Spleen (tissue), 13 donors: ENCODE measurements at places on chromosomes 1 and 21.

GRCh38 chr1:25194572-25195020 lies 37.7 kb downstream of the SYF2 start:
- DNase-seq: no peak

- no peak for DNase-seq
Measured at GRCh38 chr1:91374086-91374485, 30.6 kb downstream of the HFM1 start.

DNA sequence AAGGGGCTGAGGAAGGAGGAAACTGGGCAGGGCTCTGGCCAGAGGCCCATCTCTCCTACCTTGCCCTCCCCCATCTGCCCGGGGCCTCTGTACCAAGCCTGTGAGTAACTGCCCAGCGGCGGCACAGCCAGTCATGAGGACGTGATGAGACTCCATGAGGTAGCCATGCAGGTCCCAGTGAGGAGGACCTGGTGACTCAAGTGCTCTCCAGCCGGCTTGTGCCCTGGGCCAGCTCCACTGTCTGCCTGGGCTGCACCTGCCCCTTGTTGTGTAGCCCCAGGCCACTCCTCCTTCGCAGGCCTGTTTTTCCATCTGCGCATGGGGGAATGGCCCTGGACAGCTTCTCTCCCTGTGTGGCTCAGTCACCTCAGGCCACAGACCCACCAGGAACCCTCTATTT lies 42.0 kb upstream of the PADI1 start:
- no peak for DNase-seq

GRCh38 chr1:26259005-26259404 lies 20.9 kb upstream of the SH3BGRL3 start:
- DNase-seq: no peak

DNA sequence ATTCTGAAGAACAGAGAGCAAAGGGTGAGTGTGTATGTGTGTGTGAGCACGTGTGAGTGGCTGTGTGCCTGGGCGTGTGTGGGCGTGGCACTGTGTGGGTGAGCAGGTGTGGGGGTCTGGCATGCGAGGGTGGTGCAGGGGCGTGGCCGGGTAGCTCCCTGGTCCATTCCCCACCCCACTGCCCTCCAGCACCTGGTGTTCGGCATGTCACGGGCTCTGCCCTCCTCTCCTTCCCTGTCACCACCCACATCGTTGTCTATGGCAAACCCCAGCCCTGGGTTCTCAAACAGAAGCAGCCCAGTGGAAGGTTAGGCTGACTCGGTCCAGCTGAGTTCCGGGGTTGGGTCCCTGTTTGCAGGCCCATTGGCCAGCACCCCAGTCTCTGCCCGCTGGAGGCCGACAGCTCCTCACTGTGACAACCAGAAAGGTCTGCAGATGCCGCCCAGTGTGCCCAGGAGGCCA lies 39.8 kb downstream of the UBE2G2 start:
- peak; percentile 70 for DNase-seq

DNA sequence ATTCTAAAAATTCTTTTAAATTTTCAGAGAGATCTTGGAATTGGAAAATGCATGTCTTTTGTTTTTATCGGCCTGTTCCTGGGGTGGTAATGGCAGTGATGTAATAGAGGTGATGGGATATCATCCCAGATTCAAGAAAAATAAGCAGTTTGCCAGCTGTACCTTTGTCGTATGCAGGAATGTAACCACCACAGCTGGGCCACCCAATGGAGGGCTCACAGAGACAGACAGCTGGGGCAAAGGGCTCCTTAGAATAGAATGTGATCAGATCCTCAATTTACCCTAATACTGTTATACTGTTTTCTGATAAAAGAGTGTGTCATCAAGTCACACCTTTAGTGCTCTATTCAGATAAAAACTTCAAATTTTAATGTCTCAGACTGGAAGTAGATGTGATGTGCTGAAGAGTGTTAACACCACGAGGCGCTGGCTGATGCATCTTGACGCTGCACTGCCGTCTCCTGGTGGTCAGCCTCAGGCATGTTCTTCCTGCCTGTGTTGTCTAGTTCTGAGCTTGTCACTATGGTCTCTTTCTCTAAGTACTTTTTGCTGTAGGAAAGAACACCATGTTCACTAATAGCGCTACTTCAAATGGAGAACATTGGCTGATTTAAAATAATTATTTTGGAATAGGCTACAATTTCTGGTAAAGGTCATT lies 78.8 kb downstream of the C1orf21 start:
- DNase-seq: no peak

DNA sequence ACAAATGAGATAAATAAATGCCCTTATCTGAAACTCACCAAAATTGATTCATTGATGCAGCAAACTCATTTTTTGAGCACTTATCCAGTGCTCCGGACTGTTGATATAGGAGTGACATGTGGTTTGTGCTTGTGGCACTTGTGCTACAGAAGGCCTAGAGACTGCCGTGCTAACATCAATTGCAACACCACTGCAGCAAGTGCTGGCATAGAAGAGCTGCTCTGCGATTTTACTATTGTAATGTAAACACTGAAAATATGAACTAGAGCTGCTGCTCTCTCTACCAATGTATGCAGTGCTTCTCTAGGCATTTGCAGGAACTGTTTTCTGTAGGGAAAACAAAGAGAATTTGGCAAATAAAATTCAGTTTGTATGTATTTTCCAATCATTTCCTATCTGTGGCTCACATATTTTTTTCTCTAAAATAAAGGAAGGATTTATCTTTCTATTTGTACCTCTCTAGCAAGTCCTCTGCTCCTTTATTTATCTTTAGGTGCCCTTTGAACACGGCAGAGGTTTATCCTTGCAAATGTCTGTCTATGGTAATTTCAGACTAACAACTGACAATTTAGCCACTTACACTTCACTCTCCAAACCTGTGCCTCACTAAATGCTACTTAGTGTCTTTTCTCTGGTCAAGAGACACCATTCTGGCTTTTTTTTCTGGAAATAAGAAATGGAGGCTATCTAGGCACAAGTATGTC lies 409.5 kb upstream of the ADGRL2 start:
- no peak for DNase-seq

DNA sequence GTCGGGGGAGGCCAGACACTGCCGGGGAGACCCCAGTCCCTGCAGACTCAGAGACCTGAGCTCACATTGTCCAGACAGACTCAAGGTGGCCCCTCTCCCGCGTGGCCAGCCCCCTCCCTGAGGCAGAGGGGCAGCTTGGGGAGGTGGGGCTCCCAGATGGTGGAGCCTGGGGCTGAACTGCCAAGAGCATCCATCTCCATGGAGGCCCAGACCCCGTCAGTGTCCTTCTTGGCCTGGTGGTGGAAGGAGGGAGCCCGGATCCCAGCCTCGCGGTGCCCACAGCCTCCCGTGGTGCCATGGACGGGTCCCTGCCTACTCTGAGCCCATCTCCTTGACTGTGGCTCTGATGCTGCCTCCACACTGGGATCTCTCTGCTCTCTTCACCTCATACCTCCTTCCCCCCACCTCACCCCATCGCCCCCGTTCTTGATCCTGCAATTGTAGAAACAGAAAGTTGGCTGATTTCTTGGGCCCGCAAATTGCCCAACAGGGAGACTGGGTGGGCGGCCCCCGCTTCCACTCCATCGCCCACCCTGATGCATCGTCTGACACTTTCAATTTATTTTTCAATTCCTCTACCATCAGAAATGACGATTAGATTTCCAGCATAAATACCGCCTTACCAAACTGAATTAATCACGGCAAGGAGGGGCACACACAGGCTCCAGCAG lies 348.9 kb downstream of the MATN1 start:
- DNase-seq: no peak

DNA sequence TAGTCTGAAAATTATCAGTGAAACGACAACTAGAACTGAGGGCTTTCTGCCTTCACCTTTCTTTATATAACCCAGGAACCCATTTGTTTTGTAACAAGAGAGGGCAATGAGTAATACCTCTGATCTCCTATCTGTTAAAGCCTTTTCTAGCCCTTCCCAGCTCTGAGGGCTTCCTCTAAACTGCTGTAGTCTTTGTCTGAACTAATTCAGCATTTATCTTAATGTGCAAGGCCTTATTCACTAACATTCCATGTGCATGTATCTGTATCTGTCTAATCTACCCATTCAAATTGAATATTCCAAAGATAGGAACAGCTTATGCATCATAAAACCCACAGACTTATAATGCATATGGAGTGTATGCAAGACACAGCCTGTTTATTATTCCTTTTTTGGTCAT lies 167.1 kb downstream of the LYPLAL1 start:
- DNase-seq: no peak
